ENCODE measurements at places on chromosomes 4 and X.

- DNase-seq = peak; percentile 14
These were observed 151.5 kb downstream of the CENPC start for GRCh38 chr4:67393699-67394281.

GRCh38 chr4:118957722-118958445 lies 69.2 kb downstream of the SYNPO2 start:
- DNase-seq = no peak

DNA sequence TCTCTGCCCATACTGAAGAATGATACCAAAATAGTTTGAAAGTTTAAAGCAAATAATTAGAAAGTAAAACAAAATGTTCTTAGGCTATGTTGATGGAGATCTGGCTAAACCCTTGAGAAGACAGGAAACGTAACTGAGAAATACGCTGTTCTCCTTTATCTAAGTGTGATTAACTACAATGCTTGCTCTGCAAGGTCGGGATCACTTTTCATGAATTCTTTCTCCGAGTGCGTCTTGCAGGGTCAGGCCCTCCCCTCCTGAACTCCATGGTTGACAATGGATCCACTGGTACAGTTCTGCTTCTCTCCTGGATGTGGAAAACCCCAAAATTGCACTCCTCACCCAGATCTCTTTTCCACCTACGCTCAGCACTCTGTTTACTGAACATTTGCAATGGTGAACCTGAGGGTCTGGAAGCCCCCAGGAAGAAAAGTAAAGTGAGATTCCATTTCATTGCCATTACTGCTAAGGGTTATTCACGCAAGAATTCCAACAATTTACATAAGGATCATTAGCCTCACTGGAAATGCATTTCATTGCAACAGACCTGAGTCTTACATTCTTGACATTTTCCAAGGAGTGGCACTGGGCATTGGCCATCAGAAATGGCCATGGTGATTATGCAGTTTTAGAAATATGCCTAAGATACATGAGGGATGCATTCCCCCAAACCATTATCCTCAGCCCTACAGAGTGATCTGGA lies 24.6 kb upstream of the WWC2 start:
- DNase-seq = no peak

GRCh38 chr4:1339489-1339888 lies 7.5 kb upstream of the UVSSA start:
- no peak for DNase-seq

DNA sequence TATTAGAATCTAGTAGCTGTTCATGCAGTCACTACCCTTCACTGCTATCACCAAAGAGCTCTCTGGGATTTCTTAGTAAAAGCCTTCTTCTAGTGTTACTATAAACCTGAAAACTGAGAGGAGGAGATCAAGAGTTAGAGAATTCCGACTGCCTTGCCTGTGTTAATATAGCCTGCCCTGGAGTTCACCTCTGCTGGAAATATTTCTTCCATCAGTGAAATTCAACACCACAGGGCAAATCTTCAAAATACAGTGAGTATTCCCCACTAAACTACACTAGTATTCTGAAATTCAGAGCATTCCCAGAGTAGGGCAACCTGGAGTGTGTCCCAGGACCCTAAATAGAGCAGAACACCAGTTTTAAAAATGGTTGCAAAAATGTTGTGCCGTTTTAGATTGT lies 301.1 kb downstream of the ARHGAP24 start:
- DNase-seq = no peak

DNA sequence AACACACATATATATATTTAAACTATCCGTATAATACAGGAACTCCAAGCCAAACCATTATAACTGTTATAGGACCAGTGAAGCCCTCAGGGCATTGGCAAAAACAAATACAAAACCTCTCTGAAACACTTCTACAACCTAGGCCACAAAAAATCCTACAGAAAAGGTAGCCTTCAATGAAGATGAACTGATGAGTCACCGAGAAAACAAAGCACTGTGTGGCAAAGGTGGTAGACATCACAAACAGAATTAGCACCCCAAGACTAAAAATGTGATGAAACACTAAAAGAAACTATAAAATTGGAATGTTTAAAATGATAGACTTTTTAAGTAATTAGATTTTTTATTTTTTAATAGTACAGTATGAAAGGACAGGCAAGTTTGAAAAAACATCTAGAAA lies 5.5 kb upstream of the HSPA4L start:
- no peak for DNase-seq

DNA sequence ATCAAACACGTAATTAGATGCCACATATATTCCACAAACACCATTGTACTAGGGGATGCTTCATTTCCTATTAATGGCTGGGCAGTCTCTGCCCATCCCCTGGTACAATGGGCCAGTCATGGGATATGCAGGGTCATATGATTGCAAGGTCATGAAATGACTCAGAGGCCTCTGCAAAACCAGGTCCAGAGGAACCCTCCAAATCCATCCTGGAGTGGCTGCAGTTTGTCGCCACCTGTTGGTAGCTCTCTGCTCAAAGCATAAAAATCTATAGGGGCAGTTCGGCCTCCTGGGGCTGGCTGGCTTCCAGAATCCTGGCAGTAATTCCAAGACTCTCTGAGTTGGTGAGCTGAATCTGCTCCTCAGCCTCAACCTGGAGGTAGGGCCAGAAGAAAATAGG lies 22.9 kb upstream of the PUDP start:
- DNase-seq = peak; percentile 29

DNA sequence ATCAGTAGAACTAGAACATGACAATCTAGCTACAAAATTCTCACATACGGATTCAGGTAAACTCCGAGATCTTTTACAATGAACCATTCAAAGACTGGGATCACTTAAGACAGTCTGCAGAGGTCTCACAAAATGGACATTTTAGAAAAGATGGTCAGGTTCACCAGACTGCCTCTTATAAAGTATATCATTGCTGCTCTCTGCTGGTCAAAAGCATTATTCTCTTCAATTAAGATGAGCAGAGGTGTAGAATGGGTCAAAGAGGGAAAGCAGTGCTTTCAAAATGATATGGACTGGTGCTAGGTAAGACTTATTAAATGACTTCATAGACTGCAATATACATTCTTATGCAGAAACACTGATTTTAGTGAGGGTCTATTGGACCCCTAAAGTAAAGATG lies 434.7 kb downstream of the PACRGL start:
- no peak for DNase-seq

DNA sequence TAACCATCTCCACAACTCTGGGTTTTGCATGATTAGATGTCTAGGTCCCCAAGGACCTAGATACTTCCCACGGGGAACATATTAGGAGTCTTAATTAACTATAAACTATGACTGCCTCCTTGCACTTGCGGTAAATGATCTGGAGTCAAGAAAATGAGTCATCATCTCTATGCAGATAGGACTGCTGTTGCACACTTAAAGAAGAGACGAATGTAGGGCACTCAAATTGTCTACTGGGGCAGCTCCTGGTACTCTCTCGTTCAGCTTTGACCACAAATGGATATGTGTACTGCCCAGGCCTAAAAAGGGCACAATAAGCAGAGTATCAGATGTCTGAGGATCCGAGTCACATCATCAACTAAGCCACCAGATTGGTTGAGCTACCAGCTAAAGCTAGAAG lies 1783.4 kb upstream of the AGA start:
- no peak for DNase-seq

GRCh38 chrX:41338436-41338835 lies 4.5 kb downstream of the DDX3X start:
- DNase-seq = no peak

GRCh38 chr4:21136051-21136630 lies 435.9 kb downstream of the PACRGL start:
- DNase-seq = no peak

GRCh38 chrX:45850775-45851433 lies 650.2 kb upstream of the DIPK2B start:
- no peak for DNase-seq

DNA sequence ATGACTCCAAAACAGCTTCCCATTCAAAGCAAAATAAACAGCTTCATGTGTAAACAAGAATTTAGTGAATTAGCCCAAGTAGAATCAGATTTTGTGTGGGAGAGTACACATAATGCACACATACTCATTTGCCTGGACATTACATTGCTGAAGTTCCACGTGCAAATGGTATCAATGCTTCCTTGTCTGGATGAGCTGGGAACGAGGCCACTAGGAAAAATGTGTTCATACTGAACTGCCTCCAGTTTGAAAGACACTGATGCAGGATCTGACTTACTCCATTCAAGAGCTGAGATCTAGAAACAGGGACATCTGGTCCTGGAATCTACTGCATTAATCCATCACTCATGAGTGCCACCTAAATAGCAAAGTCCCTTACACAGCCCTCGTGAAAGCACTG lies 228.0 kb downstream of the APBB2 start:
- DNase-seq = no peak

GRCh38 chr4:89653012-89653411 lies 183.9 kb downstream of the SNCA start:
- no peak for DNase-seq

DNA sequence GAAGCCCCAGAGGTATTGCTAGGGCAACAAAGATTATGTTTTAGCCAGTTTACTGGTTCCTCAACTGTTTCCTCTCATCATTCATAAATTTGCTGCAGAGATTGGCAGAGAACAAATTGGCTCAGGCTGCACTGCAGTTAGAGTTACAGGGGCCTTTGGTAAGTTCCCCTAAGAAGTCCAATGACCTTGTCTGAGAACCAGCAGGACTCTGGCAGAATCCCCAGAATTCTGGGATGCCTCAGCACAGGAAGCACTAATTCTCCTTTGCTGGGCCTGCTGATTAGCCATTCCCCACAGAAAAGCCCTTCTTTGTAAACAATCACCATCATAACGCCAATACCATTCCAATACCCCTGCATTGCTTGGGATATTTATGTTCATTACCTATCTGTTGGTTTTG lies 151.3 kb downstream of the USP46 start:
- no peak for DNase-seq

GRCh38 chrX:38357747-38358673 lies 5.6 kb downstream of the OTC start:
- DNase-seq = no peak

DNA sequence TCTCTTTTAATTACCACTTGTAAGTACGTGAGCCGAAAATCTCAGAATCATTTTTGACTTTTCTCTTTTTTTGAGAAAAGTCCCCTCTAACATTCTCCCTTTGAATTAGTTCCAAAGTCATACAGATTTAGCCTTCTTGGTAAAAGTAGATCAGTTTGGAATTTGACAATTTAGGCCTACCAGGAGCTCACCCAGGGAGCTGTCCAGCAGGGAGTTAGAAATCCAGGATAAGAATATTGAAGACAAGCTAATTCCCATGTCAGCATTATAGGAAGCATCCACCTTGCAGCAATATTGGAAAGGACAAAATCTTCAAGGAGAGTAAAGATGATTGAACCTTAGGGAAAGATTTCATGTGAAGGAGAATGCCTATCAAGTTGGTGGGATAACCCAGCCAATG lies 352.2 kb upstream of the CPEB2 start:
- no peak for DNase-seq

DNA sequence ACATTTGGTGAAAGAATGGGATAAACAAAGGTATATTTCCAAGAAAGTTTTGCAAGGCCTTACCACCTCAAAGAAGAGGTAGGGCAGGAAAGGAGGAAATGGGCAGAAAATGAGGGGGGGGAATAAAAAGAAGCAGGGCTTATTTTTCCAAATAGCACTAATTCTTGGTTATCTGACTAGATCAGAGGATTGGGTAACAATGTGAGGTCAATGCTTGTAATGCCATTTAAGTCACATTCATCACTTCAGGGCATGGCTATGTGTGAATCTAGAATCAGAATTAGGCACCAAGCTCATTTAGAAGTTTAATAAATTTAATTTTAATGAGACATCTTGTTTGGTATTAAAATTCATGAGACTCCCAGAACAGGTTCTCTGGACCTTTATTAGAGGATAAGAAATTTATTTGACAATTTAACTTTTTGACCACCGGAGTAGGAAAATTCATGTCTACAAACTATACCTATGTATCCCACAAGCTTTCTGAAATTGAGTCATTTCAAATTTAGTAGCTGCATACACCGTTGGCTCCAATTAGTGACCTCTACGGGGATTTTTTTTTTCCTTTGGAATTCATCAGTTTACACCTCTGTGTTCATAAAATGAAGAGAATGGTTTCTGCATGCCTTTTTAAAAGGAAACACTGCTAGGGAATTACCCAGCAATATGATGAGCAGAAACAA lies 1.4 kb upstream of the STS start:
- DNase-seq = no peak

- no peak for DNase-seq
These were observed 78.5 kb downstream of the HTRA3 start for GRCh38 chr4:8348071-8348470.

DNA sequence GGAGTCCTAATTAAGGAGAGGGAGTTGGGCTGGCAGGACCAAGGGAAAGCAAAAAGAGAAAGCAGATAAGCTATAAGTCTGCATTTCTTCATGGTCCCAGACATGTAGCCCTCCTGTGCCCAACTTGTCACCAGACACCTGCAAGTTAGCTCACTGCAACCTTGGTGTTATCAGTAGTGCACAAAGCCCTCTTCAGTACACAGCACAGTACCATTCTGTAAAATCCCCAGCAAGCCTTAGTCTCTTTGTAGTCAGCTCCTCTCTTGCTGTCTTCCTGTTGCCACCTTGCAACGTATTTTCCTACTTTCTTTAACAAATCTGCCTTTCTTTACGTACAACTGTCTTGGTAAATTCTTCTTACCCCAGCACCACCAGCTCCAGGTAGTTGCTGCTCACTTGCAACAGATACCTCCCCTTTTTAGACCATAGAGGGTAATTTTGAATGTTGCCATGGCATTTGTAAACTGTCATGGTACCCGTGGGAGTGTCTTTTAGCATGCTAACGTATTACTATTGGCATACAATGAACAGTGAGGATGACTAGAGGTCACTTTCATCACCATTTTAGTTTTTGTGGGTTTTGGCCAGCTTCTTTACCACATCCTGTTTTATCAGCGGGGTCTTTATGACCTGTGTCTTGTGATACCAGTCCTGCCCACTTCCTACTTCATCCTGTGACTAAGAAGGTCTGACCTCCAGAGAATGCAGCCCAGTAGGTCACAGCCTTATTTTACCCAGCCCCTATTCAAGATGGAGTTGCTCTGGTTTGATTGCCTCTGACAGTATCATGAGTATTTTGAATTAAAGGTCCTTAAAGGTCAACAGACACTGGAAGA lies 28.3 kb upstream of the AP1S2 start:
- no peak for DNase-seq

DNA sequence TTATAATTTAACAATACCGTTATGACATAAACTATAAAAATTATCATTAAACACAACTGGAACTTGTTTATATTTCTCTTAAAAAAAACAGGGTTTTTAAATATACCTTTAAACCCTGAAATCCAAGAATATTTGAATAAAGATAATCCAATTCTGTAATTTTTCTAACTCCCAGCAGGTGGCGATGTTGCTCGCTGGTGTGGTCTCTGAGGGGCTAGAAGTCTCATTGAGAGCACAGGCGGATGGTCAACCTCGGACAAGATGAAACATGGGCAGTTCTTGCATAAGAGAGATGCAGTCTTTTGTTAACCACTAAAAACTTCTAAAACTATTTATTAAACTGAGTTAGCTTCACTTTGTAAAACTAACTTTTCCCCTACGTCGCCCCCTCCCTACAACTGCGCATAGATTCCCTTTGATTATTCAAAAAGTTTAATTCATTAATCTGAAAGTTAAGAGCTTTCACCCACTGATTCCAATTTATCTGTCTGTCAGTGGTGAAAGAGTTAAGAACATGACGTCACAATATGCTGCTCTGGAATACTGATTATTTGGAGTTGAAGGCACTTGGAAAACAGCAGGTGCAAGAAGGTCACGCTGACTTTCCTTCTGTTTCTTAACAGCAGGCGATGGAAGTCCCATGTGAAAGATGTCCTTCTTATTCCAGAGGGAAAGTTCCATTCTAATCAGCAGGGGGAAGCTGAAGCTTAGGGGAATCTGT lies 29.5 kb downstream of the DMP1 start:
- DNase-seq = peak; percentile 2

- DNase-seq = no peak
These were observed 8.5 kb downstream of the SRP72 start for GRCh38 chr4:56475917-56476316.
